ENCODE measurements at places on chromosomes 1 and 21.
A peak's percentile ranks its signal among the peaks of the same experiment; 100 is the strongest.

DNA sequence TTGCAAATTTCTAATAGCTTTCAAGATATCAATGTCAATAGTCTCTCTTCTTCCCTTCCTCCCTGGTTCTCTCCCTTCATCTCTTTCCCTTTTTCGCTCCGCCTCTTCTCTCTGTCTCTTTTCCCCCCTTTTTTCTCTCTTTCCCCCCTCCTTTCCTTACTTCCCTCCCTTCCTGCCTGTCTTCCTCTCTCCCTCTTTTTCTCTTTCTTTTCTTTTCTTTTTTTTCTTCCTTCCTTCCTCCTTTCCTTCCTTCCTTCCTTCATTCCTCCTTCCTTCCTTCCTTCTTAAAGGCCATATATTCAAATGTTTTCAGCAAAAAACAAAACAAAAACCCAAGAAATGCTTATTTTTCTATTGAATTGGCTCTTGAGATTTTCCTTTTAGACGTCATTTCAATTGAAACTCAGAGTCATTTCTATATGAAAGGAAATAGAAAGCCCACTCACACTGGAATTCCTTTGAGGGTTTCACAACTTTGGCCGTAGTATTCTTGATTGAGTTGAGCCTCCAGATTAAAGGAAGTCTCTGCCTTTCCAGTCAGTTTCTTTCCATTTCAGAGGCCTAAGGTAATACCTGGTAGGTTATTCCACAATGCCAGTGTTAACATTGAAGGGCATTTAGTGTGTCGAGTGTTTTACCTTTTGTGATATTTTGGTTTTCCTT, 551.5 kb downstream of the LMO4 start:
- no peak for DNase-seq

DNA sequence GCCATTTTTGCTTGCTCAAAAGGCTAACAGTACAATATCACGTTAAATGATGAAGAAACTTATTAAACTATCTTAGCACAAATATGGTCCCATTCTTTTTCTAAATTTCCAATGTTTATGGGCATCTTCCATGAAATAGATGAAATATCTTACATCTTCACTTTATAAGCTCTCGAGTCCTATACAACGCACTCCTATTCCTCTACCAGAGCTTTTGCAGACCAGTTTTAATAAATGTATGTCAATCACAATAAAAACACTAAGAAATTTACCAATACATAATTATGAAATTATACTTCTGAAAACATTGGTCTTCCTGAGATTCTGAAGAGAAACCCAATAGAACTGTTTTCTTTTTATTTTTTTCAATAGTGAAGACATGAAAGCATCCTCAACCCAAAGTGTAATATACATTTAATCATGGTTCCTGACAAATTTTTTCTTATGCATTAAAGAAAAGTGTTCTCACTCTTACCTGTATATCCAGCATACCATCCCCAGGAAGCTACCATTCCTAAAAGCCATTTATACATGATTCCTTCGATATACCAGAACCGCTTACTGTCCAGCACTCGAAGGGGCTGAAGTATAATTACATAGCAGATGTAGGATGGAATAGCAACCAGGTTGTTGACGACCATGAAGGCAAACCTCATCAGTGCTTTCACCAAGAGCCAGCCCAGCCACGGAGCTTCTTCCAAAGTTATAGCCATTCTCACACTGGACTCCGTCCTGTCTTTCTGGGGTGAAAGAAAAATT, 1.8 kb downstream of the LPGAT1 start:
- DNase-seq, result no peak

DNA sequence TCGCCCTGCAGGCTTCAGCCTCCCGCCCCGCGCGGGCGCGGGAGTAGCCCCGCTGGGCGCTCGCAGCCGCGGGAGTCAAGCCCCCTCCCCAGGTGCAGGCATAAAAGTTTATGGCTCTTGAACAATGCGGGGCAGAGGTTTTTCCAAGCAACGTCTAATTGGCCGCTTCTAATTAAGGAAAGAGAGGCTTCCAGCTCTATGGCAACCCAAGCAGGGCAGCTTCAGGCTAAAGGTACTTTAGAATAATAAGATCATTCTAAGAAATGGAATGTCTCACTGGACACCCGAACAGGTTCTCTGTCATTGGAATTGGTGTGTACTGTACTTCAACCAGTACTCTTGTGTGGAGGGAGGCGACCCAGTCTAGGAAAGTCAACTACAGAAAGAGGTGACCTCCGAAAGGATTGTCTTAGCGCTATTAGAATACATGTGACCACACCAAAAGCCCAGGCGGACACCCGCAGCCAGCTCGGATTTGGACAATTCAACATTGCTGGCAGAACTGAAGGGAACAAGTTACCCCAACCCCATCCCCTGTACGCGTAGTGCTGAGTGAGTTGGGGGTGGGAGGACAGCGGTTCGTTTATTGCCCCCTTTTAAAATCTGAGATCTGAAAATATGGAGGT, 12.5 kb downstream of the NR5A2 start:
- no peak for DNase-seq

- no peak for DNase-seq
Measured at GRCh38 chr1:234000557-234001041, 96.1 kb downstream of the SLC35F3 start.

DNA sequence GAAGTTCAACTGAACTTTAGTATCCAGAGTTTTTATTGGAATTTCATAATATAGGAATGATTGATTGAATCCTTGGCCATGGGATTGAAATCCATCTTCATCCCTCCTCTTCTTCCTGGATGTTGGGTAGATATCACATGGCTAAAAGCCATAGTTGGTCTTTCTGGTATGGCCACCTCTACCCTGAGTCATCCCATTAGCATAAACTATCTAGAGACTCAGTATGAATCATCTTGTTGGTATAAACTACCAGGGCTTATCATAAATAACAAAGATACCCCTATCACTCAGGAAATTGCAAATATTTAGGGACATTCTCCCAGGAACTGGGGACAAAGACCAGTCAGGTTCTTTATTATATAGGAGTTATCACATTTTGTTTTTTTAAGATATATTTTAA, 21.2 kb upstream of the ZP4 start:
- DNase-seq, result no peak

- DNase-seq, result no peak
Measured at GRCh38 chr1:242811092-242811840, 286.8 kb upstream of the PLD5 start.

DNA sequence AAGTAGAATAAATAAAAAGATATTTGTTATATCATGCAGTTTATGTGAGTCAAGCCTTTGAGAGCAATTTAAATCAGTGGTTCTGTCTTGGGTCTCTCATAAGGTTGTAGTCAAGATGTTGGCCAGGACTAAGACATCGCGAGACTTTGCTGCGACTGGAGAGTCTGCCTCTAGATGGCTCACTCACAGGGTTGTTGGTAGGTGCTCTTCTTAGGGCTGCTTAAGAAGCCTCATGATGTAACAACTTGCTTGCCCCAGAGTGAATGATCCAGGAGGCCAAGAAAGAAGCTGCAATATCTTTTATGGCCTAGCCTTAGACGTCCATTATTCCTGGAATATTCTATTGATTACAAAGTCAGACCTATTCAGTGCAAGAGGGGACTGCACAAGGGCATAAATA, 73.1 kb upstream of the CACHD1 start:
- DNase-seq, result no peak

- DNase-seq, result no peak
Measured at GRCh38 chr1:247111700-247112478, 7.7 kb upstream of the ZNF669 start.

- DNase-seq, result no peak
Measured at GRCh38 chr1:46030876-46031660, 101.4 kb downstream of the PIK3R3 start.

DNA sequence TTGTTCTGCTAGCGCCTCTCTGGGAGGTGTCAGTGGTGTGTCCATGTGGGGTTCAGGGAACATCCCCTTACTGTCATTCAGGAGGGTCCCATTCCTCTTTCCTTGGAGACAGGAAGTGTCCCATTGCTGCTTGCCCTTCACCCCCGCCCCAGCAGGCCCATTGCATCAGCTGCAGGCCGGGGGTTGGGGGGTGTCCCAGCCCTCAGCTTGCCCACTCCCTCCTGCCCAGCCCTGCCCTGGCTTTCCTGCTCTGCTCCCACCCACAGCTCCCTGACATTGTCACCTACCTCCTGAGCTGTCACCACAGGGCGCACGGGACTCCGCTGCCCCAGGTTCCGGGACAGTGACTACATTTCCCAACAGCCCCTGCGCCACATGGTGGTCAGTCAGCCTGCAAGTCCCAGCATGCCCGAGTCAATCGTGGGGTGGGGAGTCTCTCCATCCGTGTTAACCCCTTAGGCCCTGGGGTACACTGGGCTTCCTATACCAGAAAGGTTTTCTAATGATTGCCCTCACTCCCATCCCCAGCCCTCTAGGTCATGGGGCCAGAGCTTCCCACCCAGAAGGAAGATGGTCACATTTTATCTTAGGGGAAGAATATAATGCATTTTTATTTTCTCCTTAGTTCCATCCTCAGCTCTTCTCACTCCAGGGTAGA, at the start of gene INPP5B:
Gene INPP5B (minus strand): TSS at position 351 of the 658 bp plus-strand sequence. CDS start 745 bp downstream, outside the sequence.
- DNase-seq, result peak; percentile 78

- DNase-seq, result no peak
Measured at GRCh38 chr1:213295860-213296259, 244.8 kb downstream of the RPS6KC1 start.

DNA sequence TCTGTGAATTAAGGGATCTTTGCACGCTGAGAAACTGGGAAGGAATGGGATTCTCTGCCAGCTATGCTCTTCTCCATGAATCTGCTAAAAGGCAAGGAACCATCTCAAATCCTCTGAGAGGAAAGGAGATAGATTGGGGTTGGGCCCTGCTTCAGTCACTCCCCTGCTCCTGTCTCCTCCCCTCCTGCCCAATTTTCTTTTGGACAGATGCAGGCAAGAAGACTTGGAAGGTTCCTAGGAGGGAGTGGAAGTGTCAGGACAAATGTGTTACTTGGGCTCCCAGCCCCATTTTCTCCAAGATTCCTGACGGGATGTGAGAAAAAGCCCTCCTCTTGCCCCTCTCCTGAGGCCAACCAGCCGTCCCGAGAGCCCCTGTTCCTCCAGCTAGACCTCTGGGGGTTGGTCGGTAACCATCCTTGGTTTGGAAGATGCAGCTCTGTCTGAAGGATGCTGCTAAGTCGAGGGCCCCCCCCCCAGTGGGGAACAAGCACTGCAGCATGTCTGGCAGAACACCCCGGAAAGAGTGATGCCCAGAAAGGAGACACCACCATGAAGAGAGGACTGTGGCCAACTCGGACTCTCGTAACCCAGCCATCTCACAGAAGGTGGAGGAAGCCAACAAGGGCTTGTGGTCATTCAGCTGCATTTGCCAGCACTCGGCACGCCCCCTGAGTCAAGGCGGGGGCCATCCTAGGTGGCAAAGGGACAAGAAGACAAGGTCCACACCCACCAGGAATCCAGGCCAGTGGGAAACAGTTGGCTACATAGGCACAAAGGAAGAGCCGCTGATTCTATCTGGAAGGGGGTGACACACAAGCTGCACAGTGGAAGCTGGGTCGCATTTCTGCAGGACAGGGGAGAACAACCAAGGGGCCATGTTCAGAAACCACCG, 43.7 kb downstream of the CDK18 start:
- DNase-seq, result no peak

- no peak for DNase-seq
Measured at GRCh38 chr1:6724517-6725141, 23.0 kb upstream of the DNAJC11 start.

DNA sequence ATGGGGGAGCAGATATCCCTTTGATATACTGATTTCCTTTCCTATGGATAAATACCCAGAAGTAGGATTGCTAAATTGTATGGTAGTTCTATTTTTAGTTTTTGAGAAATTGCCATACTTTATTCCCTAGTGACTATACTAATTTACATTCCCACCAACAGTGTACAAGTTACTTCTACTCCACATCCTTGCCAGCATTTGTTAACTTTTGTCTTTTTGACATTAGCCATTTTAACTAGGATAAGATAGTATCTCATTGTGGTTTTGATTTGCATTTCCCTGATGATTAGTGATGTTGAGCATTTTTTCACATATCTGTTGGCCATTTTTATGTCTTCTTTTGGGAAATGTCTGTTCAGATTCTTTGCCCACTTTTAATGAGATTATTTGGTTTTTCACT, 620.6 kb upstream of the CAMK1G start:
- DNase-seq, result no peak

- no peak for DNase-seq
Measured at GRCh38 chr1:198903621-198904020, 264.8 kb downstream of the PTPRC start.

DNA sequence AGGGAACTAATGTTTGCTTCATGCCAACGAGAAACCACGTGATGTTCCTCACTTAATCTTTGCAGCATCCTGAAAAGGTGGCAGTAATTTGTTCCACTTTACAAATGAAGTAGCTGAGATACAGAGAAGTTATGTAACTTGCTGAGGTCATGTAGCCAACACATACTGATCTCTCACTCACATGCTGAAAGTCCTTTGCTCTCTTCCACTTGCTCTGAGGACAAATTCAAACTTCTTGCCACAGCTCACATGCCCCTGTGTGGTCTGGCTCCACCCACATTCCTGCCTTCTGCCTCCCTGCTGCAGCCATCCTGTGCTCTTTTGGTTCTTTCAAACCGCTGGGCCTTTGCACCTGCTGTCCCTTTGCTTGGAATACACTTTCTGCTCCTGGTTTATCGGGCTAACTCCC, 55.4 kb downstream of the TMCO4 start:
- no peak for DNase-seq

DNA sequence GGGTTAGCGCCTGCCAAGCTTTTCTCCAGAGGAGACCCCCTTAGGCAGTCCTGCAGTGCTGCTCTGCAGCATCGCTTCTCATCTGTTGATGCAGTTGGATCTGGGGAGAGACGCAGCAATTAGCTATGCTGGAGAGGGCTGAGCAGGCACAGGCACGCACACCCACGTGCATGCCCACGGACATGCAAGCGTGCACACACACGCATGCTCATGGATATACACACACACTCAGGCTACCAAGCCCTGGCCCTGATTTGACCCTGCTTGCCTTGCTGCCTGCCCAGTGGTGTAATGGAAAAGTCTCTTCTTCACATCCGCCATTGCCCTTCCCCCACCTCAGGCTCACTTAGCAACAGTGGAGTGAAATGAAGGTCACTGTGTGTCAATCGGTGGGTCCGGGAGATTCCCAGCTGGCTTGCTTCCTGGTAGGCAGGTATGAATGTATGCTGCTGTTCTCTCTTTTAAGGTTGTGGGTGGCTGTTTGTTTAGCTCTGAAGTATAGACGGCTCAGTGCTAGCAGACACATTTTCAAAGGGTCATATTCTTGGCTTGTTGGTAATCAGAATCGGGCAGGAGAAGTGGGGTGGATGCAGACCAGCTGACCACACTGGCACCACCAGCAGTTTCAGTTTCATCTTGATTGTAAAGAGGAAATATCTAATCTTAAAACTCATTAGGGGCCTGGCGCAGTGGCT, 9.5 kb downstream of the ATP1B1 start:
- no peak for DNase-seq

DNA sequence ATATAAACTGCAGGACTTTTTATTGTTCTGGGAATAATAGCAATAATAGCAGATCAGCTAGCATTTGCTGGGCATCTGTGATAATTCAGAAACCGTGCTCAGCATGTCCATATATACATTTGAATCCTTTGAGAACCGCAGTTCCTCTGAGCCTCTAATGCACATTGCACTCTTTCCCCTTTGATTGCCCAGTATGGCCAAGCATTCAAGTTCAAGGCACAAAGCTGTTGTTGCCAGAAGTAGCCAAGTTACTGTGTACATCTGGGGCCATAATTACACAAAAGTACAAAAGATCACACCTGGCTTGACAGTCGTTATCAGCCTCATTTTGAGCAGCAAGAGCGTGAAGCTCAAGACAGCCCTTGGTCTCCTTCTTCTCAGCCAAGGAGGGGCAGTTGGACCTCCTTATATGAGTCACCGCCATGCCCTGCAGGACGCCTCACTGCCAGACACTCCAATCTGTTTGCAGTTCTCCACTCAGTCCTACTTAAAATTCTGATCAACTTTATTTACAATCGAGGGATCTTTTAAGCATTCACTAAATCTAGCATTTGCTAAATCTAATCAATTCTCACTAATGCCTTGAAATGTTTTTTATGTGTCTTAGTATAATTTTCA, 216.0 kb downstream of the SLC35F3 start:
- DNase-seq, result no peak
